Mesothelial cell of epicardium (in vitro differentiated cells): ENCODE measurements at places on chromosomes 5 and 9. TPM values are rescaled to one million over a fixed set of nuclear protein-coding genes. Genes with fewer than 3 reads are reported as not detected.

GPX3 gene
- 2.0 to 2.6 TPM (median 2.4 TPM) in 3 replicates for total RNA-seq

COMMD10 gene
- 22.6 to 25.7 TPM (median 23.3 TPM) in 3 replicates for total RNA-seq

MLANA gene
- not detected in 3 replicates for total RNA-seq

FPGS gene
- 58.1 to 61.4 TPM (median 58.2 TPM) in 3 replicates for total RNA-seq

TAF1L gene
- total RNA-seq = 0.05 TPM in 1 of 3 replicates, not detected in the others

PCDHGA12 gene
- total RNA-seq = 4.1 to 5.2 TPM (median 4.5 TPM) in 3 replicates

F2R gene
- total RNA-seq = 34.4 to 35.8 TPM (median 34.4 TPM) in 3 replicates

ARHGEF37 gene
- 9.1 to 10.1 TPM (median 10.0 TPM) in 3 replicates for total RNA-seq

DNA sequence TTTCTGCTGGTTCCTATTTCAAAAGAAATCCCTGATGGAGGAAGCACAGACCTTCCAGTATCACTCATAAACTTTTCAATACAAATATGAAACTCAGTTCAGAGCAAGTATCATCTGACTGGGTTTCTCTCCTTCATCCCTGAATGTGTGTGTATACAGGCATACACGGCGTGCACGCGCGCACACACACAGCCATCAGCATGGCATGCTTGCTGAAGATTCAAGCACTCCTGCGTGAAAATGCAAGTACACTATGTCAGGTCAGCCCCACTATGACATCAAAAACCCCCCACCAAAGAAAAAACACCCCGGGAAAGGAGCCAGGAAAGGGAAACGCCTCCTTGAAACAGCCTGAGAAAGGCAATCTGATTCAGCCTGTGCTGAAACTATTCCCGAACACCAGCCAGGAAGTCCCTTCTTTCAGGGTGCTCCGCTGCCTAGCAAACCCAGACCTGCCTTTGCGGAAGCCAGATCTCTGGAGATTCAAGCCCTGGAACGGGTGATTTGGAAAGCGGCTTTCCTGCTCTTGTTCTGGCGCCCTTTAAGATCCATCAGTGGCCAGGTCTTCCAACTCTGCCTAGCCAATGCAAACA is 831 bp downstream of the KLHL3 start:
- DNase-seq = no peak

DNA sequence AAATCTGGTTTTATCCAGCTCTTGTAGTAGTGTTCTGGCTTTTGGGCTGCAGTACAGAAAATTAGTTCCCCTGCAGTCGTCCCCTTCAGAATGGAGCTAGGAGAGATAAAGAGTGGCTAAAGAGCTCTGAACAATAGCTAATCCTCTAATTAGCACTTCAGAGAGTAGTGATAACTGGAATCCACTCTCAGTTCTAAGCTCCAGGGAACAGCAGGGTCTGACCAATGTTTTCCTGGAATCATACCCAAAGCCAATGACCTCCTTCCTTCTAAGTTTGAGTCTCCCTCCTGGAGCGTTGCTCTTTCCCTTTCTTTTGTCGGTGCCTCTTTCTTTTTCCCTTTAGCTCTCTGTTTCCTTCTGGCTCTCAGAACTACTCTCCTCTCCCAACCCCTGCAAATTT is 47.4 kb downstream of the MFAP3 start:
- DNase-seq = no peak

- DNase-seq = no peak
Measured at GRCh38 chr5:31954091-31954490, 220.0 kb downstream of the GOLPH3 start.

DNA sequence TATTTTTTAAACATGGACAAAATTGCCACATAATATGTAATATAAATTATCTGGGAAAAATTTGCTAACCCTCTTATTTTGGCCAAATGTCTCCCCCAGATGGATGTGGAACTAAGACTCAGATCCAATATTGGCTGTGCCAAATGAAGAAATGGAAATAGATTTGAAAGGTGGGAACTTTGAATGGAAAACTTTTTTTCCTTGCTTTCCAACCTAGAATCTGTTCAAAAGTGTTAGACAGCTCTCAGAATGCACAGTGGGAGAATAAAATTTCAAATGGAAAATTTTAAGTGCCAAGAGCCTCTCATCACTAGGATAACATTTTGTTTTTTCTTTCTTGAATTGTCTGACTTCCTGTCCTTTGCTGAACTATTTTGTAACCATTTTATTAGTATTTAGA is 142.6 kb upstream of the GAS1 start:
- DNase-seq = no peak

GRCh38 chr5:15496886-15497285 is 3.1 kb upstream of the FBXL7 start:
- no peak for DNase-seq

DNA sequence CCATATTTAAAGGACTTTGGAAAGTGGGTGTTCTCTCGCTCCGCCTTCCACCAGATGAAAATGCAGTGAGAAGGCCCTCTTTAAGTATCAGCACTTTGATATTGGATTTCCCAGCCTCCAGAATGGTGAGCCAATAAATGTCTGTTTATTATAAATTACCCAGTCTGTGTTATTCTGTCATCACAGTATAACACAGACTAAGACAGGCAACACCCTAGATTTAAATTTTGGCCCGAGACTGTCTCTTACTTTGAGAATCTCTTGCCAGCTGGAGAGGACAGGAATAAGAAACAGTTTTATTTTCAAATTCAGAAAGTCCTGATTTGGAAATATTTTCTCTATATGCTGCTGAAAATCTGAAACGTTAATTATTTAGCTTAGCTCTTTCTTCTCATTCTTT is 21.5 kb downstream of the FAM151B start:
- no peak for DNase-seq

DNA sequence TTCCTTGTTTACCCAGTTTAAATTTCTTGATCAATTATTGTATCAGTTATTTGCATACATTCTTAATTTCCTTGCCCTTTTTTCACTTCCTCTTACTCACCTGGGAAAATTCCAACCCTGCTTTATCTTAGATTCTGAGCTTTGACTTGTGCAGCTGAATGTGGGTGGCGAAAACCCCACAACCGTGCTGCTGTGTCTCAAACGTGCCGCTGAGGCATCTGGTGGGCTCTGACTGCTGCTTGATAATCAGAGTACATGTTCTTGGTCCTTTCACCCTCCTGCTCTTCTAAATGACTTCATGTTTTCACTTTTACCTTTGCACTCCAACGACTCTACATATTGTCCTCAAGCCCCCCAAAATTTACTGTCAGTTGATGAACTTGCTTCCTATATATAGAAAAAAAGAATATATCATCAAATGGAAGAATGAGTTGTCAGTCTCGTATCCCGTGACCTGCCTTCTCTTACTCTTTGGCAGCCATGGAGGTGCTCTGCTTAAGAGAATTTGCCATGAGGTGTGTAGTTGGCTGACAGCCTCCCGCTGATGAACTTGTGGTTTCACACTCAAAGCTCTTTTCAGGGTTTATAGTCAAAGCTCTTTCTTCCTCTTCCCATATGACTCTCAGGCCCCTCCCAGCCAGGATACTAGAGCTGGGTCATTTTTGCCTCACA is 14.0 kb upstream of the JAK2 start:
- DNase-seq = no peak

- no peak for DNase-seq
Measured at GRCh38 chr5:176389135-176390123, 878 bp downstream of the HIGD2A start.

- no peak for DNase-seq
Measured at GRCh38 chr9:93254806-93255493, 71.0 kb downstream of the WNK2 start.

GRCh38 chr9:97480174-97480573 is 21.3 kb upstream of the TMOD1 start:
- DNase-seq = no peak

DNA sequence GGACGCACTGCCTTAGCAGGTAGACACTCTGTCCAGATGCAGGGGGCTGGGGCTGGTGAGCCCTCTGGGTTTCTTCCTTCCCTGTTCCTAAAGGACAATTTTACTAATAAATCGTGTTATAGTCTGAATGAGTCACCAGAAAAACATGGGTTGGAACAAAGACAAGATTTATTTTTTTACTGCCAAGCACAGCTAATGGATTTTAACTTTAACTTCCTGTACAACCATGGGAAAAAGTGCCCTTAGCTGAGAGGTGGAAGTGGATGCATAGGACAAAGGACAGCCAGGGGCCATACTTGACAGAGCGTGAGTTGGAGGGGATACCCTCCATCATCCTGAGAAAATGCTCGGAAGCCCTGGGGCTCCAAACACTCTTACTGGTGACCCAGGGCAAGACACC is 300.7 kb downstream of the MSX2 start:
- DNase-seq = no peak

DNA sequence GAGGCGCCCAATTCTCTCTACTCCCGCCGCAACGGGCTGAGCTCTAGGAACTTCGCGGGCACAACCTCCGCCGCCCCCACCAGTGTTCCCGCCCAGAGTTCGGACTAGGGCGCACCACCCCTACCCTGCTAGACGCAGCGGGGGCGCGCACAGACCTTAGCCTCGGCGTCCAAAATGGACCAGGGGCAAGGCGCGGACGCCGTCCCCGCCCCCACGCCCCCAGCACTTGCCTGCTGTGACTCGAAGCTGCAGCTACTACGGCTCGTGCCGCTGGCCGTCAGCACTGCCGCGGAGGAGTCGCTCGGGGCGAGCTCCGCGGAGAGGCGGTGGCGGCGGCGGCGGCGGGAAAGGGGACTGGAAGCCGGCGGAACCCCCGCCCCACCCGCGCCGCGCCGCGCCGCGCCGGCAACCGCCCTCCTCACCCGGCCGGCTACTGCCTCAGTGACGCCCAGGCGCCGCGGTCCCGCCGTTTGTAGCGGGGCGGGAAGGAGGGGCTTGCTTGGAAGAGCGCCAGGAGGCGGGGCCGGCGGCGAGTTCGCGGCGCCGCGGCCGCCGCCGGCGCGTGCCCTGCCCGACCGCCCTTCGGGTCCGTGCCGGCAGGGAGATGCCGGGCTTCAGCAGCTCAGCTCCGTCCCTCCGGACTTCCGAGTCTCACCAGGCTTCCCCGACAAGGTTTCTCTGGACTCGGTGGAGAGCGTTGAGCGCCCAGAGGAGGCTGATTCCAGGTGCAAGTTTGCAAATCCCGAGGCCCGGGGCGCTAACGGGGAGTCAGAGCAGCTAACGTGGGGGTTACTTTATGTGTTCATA is 4.5 kb downstream of the ELAVL2 start:
- DNase-seq = peak; percentile 73

DNA sequence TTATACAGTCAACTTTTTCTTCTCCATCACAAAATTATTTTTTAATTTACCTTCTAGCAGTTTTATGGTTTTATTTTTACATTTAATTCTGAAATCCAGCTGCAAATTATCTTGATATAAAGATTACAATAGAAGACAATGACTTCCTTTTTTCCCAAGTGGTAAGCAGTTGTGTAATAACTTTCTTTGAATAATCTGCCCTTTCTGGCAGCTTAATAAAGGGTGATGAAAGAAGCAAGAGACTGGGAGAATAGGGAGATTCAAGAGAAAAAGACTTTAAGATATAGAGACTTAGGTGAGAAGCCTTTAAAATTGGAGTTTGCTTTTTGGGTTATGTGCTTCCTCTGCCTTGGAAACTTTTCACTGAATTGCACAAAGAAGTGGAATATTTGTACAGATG is 100.4 kb upstream of the FREM1 start:
- no peak for DNase-seq

GRCh38 chr9:32589083-32589723 is 16.2 kb upstream of the NDUFB6 start:
- DNase-seq = no peak

GRCh38 chr9:86099701-86100364 is 475 bp upstream of the GOLM1 start:
- peak; percentile 52 for DNase-seq

- DNase-seq = peak; percentile 51
Measured at GRCh38 chr9:16869882-16870595, 431 bp downstream of the BNC2 start.

- no peak for DNase-seq
Measured at GRCh38 chr9:95413793-95414192, 96.3 kb upstream of the FANCC start.

- no peak for DNase-seq
Measured at GRCh38 chr5:93277051-93277450, 304.0 kb downstream of the NR2F1-AS1 start.
